ENCODE measurements at places on chromosomes 5 and 9.

- no peak for DNase-seq
Measured at GRCh38 chr9:31950756-31951155, 433.7 kb upstream of the ACO1 start.

DNA sequence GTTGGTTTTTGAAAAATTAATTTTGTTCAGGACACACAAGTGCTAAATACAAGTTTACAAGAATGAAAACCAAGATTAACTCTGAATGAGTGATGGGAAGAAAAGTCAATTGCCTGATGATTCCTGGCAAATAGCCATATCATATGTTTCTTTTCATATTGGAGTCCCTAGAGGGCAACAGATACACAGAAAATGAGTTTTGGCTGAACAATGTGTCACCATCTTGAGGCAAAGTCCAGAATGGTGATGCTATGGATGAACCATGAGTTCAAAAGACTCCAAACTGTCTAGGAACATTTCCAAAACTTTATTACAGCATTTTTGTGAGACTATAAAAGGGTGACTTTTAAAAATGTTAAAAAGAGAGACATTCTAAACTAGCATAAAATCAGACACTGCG lies 382.9 kb downstream of the TMEM161B start:
- DNase-seq: no peak

DNA sequence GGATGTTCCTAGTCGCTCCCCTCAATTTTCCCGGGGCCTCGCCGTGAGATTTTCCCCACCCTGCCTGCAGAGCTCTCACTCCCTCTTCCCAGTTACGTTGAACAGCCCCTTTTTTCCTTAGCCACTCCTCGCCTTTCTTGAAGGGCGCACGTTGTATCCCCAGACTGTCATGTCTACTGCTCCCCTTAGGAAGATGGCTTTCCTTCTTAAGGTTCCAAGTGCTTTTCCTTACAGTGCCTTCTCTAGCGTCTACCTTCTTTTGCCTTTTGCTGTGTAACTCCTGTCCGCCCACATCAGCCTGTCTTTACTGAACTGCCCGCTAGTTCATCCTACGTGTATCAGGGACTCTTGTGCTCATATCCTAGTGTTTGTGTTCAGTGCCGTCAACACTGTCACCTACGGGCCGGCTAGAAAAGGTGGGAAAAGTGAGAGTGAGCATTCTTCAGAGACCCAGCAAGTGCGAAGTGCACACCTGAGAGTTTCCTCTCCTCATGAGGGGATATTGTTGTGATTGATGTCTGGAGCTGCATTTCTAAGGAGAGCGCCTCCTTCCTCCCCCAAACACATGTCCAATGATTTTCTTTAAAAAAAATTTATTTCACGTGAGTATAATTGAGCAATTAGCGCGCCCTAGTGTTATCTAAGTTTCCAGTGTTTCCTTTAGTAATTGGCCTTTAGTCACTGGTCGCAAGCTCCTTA lies 764 bp downstream of the CAMLG start:
- no peak for DNase-seq

GRCh38 chr9:86308687-86309086 lies 26.3 kb upstream of the ISCA1 start:
- DNase-seq: no peak

- DNase-seq: no peak
Measured at GRCh38 chr9:84439250-84439649, 98.7 kb upstream of the SLC28A3 start.

DNA sequence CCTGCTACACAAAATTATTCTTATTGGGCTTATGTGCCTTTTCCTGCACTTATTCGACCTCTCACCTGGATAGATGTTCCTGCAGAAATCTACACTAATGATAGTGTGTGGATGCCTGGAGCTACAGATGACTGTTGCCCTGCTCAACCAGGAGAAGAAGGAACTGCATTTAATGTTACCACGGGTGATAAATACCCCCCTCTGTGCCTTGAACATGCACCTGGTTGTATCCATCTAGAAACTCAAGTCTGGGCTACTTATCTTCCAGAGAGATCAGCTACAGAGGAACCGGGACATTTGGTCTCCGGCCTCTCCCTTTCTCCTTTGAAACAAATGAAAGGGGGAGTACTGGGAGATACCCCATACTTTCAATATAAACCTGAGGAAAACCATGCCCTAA lies 54.5 kb downstream of the SH3PXD2B start:
- DNase-seq: no peak

DNA sequence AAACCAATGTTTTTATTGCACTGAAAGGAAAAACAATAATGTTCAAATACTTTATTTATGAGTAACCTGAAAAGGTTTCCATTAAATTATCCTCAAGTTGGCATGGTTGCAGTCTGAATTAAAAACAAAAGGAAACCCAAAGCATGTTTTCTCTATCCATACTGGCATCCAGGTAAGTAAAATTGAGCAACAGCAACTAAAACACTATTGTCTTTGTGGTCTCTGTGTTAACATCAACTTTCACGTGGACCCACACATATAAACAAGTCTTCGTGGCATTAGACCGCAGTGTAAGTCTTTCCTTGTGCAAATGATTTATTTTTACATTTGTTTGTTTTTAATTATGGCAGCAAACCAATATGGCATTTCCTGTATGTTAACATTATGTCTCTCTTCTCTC lies 757.6 kb downstream of the SEMA5A start:
- no peak for DNase-seq

DNA sequence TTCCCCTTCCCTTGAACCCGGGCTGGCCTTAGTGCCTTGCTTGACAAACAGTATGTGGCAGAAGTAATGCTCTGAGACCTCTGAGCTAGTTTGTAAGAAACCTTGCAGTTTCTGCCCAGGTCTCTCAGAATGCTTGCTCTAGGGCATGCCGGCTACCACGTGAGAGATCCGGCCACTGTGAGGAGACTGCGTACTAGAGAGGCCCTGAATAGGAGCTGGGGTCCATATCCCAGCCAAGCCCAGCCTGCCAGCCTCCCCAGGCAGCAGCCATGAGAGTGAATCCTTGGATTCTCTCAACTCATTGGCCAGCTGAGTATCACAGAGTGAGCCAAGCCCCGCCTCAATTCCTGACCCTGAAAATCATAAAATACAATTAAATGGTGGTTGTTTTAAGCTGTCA lies 16.0 kb upstream of the COL15A1 start:
- no peak for DNase-seq

DNA sequence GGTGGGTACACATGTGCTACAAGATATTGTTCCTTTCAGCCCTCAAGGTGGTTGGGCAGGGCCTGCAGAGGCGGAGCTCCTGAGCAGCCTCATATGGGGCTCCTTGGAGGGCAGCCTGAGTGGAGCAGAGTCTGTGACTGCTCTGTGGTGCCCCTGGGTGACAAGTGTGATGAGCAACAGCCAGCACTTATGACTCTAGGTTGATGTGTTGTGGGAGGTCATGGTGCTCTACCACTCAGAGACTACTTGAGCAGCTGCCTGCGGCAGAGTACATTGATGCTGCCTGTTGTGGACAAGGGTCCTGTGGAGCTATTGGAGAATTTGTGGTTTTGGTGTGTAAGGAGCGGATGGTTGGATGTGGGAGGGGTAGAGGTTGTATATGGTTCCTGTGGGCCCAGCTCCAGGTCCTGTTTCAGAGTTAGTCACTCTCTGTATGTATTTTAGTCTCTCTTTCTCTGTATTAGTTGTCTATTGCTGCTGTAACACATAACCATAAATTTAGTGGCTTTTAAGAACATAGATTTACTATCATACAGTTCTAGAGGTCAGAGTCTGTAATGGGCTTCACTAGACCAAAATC lies 141.3 kb downstream of the SREK1 start:
- no peak for DNase-seq

GRCh38 chr5:108729242-108729615 lies 18.5 kb upstream of the FER start:
- no peak for DNase-seq

DNA sequence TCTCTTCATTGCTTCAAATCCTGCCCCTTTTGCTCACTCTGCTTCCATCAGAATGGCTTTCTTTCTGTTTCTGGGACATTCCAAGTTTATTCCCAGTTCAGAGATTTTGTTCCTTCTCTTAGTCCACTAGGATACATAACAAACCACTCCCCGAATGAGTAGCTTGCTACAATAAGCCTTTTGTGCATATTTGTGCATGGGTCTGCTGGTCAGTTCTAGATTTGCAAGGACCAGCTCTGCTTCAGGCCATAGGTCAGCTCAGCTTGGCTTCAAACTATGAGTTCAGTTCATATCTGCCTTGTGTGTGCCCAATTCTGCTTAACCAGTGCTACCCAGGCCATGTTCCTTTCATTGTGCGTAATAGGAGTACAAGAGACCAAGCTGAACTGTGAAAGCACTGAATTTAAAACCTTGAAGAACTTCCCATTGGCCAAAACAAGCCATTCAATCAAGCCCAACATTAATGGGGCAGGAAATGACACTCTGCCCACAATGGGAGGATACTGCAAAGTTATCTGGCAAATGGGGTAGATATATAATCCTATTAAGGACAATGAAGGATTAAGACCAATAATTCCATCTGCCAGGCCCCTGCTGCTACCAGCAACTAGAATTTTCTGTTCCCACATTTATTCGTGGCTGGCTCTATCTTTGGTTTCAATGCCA lies 328.8 kb downstream of the PRELID2 start:
- DNase-seq: no peak

Data from stimulated activated CD4-positive, alpha-beta T cell treated with anti-CD3 and anti-CD28 coated beads, Interleukin-15, amount 100 ng/mL, for 1 hour (primary cell).